ENCODE measurements at places on chromosomes 3 and 15.

- DNase-seq, result no peak
Measured at GRCh38 chr3:20480786-20481365, 294.9 kb upstream of the SGO1 start.

- DNase-seq, result no peak
Measured at GRCh38 chr15:77642793-77643430, 10.2 kb upstream of the LINGO1 start.

DNA sequence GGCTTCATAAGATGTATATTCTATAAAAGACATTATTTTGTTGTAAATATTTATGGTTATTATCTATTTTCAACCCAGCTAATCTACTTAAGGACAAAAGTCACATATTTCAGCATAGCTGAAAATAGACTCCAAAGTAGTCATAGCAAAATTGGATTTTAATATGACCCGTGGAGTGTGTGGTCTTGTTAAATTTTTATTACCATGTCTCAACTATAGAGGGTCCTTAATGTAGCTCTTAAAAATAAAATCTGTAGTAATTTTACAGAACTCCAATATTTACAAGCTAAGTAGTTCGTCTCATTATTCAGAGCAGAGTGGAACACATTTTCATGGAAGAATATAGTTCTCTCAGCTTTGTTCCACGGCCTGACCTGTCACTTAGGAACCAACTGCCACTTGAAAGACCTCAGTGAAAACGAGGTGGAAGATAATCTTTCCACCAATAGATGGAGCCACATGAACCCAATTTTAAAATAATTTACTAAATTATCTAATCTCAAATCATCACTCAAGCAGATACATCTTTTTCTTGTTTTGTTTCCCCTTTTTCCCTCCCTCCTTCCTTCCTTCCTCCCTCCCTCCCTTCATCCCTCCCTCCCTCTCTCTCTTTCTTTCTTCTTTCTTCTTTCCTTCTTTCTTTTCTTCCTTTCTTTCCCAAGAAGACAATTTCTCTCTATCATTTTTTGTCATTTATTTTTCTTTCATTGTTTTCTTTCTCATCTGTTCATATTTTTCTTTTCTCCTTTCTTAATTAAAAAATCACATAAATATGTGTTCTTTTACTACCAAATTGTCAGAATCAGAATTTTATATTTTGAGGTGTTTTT, 97.2 kb downstream of the CLDN1 start:
- no peak for DNase-seq

- no peak for DNase-seq
Measured at GRCh38 chr15:28066231-28066630, 32.9 kb downstream of the OCA2 start.

GRCh38 chr3:156535798-156536197, 19.1 kb downstream of the SSR3 start:
- no peak for DNase-seq

DNA sequence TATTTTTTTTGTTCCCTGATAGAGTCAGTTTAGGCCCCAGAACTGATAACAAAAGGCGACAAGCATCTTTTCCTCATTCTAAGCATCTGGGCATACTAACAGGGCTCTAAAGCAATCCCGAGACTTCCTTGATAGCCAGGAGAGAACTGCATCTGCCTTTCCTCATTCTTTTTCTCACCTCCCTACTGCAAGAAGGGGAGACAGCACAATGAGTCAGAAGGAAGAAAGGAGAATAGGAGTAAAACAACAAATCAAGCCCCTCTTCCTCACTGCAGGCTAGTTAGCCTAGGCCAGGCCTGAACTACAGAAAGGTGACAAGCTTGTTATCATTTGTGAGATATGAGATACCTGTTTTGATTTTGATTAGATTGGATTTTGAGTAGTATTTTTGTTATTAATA, 97.9 kb downstream of the NAALADL2 start:
- DNase-seq, result no peak

DNA sequence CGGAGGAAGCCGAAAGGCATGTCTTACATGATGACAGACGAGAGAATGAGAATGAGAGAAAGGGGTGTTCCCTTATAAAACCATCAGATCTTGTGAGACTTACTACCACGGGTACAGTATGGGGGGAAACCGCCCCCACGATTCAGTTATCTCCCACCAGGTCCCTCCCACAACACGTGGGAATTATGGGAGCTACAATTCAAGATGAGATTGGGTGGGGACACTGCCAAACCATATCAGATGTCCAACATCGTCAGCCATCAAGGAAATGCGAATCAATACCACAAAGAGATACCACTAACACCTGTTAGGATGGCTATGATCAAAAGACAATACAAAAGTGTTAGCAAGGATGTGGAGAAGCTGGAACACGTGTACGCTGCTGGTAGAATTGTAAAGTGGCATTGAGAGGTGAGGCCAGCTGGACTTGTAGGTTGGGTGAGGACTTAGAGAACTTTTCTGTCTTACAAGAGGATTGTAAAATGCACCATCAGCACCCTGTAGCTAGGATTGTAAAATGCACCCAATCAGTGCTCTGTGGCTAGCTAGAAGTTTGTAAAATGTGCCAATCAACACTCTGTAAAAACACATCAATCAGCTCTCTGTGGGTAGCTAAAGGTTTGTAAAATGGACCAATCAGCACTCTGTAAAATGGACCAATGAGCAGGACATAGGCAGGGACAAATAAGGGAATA, 37.5 kb downstream of the VGLL4 start:
- DNase-seq, result no peak

DNA sequence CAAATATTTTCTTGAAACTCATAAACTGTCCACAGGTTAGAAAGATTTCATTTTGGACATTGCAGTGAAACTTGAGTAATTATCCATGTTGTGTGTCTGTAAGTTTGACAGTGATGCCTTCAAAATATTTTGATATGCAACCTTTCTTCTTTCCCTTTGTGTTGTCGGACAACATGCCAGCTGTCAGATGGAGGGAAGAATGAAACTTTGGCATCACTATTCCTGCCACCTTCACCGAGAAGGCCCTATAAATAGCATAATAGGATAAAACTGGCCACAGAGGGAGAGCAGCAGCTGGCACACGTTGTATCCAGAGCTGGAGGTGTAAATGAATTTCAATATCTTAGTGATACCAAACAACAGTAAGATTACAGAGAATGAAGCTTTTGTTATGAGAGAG, 436.7 kb upstream of the CFAP20DC start:
- DNase-seq, result no peak

DNA sequence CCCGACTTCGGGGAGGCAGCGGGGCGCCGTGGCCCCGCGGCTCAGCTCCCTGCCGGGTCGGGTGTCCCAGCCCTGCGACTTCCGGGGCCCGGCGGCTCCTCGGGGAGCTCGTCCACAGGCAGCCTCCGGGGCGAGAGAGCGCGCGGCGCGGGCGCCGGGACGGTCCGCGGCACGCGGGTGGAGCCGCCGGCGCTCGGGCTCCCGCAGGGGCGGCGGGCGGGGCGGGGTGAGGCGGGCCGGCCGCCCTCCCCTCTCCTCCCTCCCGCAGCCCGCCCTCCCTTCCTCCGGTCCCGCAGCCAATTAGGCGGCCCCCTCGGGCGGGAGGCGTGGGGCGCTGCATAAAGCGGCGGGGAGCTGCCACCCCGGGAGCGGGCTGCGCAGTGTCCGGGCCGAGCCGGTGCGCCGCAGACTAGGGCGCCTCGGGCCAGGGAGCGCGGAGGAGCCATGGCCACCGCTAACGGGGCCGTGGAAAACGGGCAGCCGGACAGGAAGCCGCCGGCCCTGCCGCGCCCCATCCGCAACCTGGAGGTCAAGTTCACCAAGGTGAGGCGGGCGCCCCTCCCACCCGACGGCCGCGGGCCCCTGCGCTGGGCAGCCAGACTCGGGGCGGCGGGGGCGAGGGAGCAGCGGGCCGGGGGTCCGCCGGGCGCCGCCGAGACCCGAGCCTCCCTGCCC, at the start of gene ALDH1A3:
Gene ALDH1A3, plus strand, starts transcription at position 368 of the 675 bp plus-strand sequence. Its CDS starts 77 bp downstream, at position 445.
- DNase-seq, result no peak

- no peak for DNase-seq
Measured at GRCh38 chr3:67312155-67312554, 314.0 kb downstream of the KBTBD8 start.

DNA sequence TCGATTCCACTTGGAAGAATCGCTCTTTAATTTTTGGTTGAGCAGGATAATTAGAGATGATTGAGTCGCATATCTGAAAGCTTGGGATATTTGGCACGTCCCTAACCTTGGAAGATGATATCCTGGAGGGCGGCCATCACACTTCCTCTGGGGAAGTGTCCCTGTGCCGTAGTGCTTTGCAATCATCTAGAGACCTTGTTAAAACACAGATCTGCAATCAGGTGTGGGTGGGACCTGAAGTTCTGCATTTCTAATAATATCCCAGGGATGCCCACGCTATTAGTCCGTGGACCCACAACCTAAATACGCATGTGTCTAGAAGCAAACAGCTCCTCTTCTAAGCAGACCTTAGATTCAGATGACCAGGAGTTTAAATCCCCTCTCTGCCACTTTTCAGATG, 20.5 kb downstream of the MYO1E start:
- no peak for DNase-seq

GRCh38 chr15:41691471-41691870, 31.3 kb downstream of the MGA start:
- no peak for DNase-seq

- no peak for DNase-seq
Measured at GRCh38 chr3:13801361-13802204, 78.3 kb downstream of the WNT7A start.

DNA sequence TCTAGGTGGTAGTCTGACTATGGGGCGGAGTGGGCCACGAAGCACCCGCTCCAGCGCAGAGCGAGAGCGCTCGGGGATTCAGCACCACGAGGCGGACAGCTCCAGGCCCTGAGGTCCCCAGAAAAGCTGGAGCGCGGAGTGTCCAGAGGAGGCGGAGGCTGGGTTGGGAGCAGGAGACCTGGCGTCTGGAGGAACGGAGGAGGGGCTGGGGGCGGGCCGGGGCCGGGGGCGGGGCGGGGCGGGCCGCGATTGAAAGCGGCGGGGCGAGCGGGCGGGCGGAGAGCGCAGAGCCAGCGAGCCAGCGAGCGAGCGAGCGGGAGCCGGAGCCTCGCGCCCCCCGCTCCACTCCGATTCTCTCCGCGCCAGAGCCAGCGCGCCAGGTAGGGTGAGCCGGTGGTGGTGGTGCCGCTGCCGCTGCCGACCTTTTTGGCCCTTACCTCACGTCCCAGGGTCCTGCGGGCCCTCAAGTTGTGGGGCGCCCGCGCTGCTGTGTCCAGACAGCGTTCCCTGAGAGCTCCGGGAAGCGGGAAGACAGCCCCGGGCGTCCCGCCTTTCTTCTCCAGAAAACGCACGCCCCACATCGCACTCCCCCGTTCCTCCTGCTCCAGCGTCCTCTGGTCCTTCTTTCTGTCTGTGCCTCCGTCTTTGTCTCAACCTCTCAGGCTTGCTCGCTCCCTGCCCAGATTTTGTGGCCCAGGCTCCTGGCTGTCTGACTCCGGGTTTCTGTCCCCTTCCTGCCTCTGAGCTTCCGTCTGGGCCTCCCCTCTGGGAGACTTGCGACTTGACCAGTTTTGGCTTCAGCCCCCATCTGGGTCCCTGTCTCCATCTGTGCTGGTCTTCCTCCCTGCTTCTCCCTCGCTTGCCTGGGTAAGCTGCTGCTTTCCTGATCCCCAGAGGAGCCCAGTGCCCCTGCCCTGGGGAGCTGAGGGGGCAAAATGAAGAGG, at the start of gene GRM2:
Gene GRM2, plus strand, starts transcription at position 281 of the 944 bp plus-strand sequence. CDS start 1,916 bp downstream, outside the sequence.
- DNase-seq, result peak; percentile 41

- DNase-seq, result no peak
Measured at GRCh38 chr3:131550562-131551465, 48.0 kb upstream of the MRPL3 start.

GRCh38 chr3:99638167-99638948, at the start of gene COL8A1:
Gene COL8A1 (plus strand): TSS chr3:99638594. CDS start chr3:99790683, 152,089 bp downstream.
- DNase-seq, result no peak

- DNase-seq, result no peak
Measured at GRCh38 chr3:62035402-62036057, 337.8 kb downstream of the FEZF2 start.

DNA sequence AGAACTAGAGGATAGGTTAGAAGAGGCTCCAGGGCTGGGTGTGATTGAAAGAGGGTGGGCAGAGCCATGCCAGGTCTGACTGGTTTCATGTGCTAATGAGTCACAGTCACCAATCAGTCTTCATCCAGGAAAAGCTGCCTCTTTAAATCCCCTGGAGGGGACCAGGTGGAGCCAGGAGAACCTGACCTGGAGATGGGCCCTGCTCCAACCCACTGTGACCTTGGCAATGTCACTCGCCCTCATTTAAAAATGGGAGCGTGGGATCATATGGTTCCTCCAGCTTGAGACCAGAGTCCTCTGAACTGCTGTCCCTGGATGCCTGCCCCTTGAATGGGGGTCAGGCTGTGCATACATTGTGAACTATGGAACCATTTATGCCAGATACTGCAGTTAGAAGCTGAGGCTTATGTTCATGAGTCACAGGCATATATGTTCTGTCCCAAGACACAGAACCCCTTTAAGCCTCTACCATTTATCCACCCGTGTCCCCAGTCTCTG, 23.0 kb downstream of the HES1 start:
- no peak for DNase-seq

- no peak for DNase-seq
Measured at GRCh38 chr15:60787837-60788691, 309.1 kb upstream of the ICE2 start.

- DNase-seq, result no peak
Measured at GRCh38 chr3:191915712-191916111, 454.7 kb downstream of the PYDC2 start.

- DNase-seq, result no peak
Measured at GRCh38 chr3:153484842-153485241, 322.8 kb downstream of the RAP2B start.

- no peak for DNase-seq
Measured at GRCh38 chr15:63203451-63204090, 14.2 kb downstream of the RAB8B start.

GRCh38 chr15:50355619-50355905, 564 bp upstream of the GABPB1 start:
- DNase-seq, result no peak

- DNase-seq, result no peak
Measured at GRCh38 chr3:197417441-197417840, 119.0 kb upstream of the DLG1 start.

DNA sequence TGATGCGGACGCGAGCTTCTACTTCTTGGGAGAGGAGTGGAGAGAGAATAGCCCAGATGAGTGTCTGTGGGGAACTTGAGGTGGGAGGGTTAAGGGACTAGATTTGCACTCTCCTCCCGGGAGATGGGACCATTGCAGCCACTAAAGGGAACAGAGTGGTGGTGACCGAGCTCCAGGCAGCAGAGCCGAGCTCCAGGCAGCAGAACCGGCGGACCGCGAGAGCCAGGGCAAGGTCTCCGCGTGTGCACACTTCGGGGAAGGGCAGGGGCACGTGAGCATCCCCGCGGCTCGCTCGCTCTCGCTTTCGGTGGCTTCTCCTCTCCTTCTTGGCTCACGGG, 1.1 kb downstream of the IGDCC3 start:
- DNase-seq, result no peak

GRCh38 chr15:70789213-70789612, 25.9 kb upstream of the UACA start:
- no peak for DNase-seq

DNA sequence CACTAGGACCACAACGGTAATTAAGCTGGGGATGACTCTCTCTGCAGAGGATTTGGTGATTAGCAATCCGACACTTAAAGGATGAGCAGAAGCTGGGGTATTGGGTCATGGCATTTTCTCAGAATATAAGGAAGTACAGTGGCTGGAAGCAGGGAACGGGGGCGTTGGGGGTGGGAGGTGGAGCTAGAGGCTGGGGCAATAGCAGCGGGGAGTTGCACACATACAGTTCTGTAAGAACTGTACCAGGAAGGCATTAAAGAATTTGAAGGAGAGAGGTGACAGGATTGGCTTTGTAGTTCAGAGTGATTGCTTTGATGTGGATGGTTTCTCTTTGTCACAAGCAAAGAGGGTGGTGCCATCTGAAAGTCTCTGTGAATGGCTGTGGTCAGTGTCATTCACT, 28.2 kb downstream of the PSMD6 start:
- DNase-seq, result peak; percentile 16
